Foreskin keratinocyte (primary cell): ENCODE measurements at places on chromosomes 3 and 15.

DNA sequence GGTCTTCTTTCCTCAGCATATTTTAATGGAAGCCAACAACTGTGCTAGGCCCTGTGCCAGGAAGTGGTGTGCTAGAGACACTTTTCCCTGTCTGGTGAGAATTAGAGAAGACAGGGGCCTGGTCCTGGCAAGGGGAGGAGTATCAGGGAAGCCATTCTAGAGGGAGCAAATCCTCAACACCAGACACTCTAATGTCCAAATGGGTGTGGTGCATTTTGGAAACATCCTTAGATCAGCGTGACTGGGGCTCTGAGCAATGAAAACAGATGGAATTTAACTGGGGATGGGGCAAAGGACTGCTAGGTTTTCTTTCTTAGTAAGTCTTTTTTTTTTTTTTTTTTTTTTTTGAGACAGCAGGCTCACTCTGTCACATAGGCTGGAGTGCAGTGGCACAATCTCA, 7.7 kb upstream of the VPS18 start:
- no peak for DNase-seq

GRCh38 chr3:160746976-160747375, 9.1 kb upstream of the PPM1L start:
- no peak for DNase-seq

DNA sequence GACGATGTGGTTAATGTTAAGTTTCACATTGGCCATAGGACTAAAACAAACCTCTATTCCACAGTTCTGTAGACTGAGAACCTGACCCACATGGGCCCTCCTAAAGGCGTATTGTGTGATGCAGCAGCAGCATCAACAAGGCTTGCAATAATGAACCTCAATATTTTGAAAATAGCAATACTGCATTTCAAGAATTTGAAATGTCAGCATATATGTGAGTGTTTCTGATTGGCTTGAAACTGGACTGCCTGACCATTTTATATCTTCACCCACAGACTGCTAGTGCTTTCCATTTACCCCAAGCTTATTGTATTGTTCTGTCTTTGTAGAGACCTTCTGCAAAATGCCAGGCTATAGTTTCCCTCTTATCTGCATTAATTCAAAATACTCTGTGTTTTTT, 1122.3 kb downstream of the IGSF11 start:
- no peak for DNase-seq

DNA sequence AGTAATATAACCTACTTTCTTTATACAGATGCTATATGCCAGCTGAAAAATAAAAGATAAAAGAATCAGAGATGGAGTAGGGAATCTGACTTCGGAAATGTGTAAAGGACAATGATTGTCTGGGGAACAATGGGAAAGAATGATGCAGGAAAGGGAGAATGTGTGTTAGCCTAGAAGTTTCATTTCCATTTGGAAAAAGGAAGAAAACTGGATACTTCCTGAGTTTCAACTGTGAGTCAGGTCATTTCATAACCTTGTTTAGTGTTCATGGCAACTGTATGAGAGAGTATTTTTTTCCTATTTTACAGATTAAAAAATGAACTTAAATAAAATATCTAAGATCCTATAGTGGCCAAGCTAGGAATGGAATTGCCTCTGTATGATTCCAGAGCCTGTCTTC, 261.3 kb upstream of the NECTIN3 start:
- peak; percentile 21 for DNase-seq

DNA sequence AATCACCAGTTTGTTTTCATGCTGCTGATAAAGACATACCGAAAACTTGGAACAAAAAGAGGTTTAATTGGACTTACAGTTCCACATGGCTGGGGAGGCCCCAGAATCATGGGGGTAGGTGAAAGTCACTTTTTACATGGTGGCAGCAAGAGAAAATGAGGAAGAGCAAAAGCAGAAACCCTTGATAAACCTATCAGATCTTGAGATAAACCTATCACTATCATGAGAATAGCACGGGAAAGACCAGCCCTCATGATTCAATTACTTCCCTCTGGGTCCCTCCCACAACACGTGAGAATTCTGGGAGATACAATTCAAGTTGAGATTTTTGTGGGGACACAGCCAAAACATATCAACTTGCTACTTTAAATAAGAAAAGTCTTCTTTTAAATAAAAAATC, 28.9 kb downstream of the CD200R1L start:
- no peak for DNase-seq

- DNase-seq = peak; percentile 50
Observed at GRCh38 chr3:119973018-119973646, 121.1 kb downstream of the GSK3B start.

GRCh38 chr3:46709721-46710120, 7.9 kb downstream of the PRSS50 start:
- no peak for DNase-seq

DNA sequence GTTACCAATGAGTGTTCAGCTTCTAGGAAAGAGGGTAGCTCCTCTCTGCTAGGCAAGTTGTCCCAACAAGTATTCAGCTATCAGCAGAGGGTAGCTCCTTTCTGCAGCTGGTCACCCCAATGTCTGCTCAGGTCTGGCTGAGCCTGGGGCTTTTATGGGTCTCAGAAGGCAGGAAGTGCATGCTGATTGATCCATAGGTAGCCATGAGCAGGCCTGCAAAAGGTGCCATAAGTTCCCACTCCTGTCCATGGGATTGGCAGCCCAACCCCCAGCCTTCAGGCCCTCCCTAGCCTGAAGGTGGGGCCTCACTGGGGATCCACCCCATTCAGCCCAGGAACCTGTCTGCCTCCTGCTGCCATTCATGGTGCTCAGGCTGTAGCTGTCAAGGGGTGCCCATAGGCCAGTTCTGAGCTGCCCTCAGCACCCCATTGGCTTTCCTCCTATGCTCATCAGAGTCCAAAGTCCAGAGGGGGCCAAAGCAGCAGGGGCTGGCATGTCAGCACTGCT, 34.6 kb upstream of the DNAJC13 start:
- no peak for DNase-seq

GRCh38 chr3:50139308-50139707, 15.8 kb upstream of the SEMA3F start:
- DNase-seq = no peak

GRCh38 chr15:83512459-83512858, 65.3 kb downstream of the SH3GL3 start:
- no peak for DNase-seq

GRCh38 chr3:29270752-29271151, 10.1 kb upstream of the RBMS3 start:
- no peak for DNase-seq

DNA sequence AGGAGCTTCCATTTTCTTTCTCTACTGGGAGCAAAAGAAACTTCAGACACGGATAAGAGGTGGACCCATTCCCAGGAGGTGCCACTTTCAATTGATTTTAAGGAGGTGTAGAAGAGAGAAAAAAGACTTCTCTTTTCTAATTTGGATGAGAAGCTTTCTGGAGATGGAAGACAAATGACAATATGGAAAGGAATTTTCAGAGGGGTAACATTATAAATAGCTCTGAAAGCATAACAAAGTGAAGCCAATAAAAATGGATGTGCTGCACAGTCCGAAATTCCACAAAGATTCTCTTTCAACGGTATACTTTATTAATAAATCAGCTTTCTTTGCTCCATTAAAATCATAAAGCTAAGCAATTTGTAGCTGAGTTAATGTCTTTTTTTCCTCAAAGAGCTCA, 607.2 kb upstream of the MDFIC2 start:
- no peak for DNase-seq

GRCh38 chr3:122520861-122521260, 6.1 kb upstream of the KPNA1 start:
- no peak for DNase-seq

DNA sequence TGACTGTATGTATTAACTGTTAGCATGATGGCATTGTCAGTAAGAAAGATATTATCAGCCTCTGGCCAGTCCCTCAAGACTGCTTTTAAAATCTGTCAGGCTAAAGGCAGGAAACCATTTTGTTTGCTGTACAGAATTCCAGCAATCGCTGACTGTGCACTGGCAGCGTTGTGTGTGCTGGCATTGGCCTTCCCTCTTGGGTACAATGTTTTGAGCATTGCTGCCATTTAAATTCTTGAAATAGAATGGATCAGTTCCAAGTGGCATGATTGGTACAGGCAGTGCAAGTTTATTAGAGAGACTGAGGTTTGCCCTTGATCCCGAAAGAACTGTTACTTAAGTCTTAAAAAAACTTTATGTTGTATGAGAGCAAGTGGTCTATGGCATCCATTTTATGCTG, 788.7 kb downstream of the OTOL1 start:
- no peak for DNase-seq

- no peak for DNase-seq
Observed at GRCh38 chr15:31197497-31198414, 96.2 kb upstream of the TRPM1 start.

DNA sequence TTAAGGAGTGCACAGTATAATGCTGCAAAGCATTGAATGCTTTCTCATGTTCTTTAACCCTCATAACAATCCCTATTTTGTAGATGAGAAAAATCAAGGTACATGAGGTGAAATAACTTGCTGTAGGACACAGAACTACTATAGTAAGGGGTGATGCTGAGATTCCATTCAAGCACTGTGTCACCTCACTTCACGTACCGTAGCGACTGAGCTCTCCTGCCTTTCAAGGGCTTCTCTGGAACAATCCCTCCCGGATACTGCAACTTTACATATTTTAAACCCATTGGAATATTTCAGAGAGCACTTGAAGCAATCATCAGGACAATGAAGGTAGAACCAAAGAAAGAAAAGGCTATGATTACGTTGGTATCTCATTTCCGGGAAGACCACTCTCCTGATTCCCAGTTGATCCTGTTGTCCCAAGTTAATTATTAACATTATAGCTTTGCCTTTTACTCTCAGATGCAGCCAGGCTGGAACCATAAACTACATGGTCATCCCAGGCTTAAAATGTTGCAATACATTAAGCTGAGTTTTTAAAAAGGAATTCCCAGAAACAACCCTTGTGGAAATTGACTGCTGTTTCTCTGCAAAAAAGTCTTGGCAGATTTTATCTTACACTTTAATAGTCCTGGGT, 252.2 kb upstream of the IGF1R start:
- DNase-seq = no peak

DNA sequence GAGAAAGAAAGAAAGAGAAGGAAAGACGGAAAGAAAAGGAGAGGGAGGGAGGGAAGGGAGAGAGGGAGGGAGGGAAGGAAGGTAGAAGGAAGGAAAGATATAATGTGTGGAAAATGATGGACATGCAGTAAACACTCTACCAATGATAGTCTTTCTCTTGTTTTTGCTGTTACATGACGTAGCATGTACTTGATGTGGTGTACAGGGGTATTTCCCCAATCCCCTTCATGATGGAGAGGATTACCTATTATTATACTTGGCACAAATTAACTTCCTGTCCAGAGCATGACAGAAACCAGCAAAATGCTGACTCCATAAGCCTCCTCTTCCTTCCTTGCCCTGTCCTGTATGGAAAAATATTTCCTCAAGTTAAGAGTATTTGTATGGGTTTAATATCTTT, 124.4 kb downstream of the B3GALNT1 start:
- no peak for DNase-seq

- peak; percentile 93 for DNase-seq
Observed at GRCh38 chr3:30770387-30770786, 124.1 kb downstream of the GADL1 start.

DNA sequence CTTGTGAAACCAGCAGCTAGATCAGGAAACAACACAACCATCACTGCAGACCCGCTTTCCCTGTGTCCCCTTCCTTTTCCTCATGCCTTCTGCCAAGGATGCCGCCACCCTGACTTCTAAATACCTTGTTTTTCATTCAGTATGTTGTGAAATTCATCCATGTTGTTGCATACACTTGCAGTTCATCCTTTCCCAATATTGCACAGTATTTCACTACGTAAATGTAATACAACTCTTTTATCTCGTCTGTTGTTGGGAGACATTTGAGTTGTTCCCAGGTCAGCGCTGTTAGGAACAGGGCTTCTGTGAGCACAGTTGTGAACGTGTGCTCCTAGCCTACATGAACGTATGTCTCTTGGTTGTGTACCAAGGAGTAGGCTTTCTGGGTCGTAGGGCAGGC, 24.2 kb downstream of the TLNRD1 start:
- DNase-seq = no peak

DNA sequence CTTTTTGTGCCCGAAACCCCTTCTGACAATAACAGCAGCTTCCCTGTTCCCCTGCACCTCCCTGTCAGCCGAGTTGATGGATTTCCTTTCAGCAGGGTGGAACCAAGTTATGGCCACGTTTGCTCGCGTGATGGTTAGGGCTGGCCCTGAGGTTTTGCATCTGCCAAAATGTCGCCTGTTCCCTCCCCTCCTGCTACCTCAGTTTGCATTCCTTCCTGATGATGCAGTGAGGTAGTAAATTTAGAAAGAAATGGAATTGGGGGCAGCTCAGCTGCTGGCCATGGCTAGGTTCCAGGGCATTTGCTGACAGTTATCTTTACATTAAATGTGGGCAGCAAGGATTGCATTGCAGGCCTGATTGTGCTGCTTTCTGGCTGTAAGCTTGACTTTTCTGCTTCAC, 13.2 kb downstream of the LIMD1 start:
- no peak for DNase-seq
